ENCODE measurements at places on chromosomes 6 and 20.

GRCh38 chr6:17967668-17968518 is 19.5 kb downstream of the KIF13A start:
- DNase-seq, result no peak

GRCh38 chr6:129501740-129502660 is 208.0 kb downstream of the ARHGAP18 start:
- DNase-seq, result no peak

GRCh38 chr20:4141291-4142240 is 126.2 kb upstream of the RNF24 start:
- DNase-seq, result no peak

DNA sequence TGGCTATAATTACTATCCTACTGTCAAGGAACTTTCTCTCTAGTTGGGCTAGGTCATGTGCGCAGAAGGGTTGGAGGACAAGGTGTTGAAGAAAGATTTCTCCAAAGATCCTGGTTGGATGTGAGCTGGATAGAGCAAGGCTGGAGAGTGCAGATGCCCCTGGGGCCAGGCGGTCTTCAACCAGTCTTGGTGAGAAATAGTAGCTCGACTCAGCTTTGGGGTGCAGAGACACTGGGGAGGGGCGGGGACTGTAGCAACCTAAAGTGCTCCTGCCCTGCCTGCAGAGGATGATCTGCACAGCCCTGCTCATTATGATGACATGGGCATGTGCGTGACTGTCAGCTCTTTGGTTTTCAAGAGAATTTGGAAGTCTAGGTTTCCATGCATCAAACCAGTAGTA is 35.9 kb downstream of the PHACTR3 start:
- peak; percentile 2 for DNase-seq

GRCh38 chr20:60785785-60786184 is 466.3 kb upstream of the CDH4 start:
- no peak for DNase-seq

DNA sequence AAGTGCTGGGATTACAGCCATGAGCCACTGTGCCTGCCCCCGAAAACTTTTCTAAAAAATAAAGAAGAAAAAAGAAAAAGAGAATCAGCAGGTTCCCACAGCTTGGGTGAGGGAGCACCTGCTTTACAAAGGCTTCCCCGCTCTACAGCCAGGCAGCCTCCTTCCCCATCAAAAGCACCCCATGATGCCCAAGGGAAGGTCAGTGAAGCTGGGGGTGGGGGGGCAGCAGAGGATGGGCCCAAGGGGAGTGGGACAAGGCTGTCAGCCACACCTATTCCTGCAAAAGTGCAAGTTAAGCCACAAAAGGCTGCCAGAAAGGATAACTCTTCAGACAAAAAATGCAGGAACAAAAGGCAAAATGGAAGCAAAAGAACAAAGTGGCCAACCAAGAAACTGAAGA is 72.5 kb downstream of the FAM50B start:
- no peak for DNase-seq

DNA sequence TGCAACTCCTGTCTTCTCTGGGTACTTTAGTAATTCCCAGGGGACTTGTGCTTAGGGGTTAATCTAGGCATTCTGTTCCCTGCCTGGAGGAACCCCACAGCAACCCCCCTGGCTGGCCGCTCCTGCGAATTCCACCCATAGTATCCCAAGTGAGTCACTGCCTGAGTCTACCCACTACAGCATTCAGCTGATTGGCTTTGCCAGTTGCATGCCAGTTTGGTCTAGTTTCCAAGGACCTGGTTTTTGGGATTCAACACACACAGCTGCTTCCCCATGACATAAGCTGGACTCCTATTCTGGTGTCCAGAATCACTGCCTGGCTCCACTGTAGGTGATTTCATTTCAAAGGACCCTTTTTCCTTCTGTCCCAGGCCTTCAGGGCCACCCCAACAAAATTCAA is 40.3 kb downstream of the PLCG1 start:
- peak; percentile 40 for DNase-seq

DNA sequence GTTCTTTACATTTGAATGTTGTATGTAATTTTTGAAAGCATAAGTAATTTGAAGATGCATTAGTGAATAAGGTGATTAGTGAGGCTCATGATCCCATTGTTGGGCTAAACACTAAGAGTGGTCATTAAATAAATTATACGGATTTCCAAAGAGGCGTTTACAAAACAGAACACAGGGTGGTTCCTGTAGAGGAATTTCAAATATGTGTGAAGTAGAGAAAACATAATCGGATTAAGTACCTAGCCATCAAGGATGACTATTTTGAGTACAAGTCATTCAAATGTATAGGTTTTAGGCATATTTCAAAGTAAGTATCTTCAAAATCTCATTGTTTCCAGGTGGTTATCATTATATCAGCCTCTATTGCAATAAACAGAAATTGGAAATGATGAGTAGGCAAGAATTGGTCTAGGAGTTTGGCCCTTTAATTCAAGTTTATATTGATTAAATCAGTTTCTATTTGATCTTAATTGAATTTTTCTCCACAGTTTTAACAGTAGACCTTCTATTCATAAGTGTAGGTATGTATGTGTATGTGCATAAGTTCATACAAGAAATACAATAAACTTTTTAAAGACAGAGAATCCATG is 94.8 kb downstream of the MYLK4 start:
- DNase-seq, result no peak

DNA sequence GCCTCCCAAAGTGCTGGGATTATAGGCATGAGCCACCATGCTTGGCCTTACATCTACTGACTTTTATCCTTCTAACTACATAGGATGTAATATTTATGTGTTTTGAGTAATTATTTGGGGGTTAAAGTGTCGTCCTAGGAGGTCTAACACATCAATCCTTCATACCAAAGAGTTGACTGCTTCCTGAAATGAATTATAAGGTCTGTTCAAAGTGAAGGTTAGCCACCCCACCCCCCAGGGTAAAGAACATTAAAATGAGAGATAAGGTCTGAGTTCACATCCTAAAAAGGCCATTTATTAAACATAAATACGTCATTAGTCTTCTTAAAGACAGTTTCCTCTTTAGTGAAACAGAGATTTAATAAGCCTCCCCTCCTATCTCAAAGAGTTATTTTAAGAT is 33.8 kb downstream of the TNFAIP3 start:
- DNase-seq, result no peak

DNA sequence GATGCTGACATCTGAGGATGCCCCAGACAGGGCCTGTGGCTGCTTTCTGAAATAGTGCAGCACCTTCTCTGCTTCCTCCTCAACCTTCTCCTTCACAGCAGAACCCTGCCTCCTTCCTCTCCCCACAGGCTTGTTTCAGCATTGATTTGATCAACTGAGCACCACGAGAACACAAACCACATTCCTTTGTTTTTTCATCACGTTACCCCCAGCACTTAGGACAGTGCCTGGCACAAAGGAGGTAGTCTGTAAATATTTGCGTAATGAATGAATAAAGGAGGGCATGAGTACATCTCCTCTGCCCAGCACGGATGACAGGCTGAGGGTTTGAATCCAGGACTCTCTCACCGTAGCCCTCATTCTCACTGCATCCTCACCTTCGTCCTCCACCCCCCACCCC is 21.3 kb upstream of the WFDC2 start:
- DNase-seq, result no peak

DNA sequence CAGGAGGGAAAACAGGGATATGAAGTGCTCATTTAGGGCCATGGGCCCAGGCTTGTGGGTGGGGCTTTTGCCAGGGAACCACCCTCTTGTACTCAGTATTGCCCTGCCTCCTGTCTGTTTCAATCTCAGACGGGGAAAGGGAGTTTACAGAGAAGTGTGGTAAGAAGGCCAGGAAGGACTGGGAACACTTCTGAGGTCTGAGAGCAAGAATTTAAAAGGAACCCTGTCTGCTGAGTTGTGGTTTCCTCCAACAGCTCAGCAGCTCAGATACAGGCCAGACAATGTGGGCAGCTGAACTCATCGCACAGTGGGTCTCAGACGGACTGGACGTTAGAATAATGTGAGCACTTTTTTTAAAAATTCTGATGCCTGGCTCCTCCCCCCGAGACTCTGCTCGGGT is 354.1 kb upstream of the ARID1B start:
- no peak for DNase-seq

DNA sequence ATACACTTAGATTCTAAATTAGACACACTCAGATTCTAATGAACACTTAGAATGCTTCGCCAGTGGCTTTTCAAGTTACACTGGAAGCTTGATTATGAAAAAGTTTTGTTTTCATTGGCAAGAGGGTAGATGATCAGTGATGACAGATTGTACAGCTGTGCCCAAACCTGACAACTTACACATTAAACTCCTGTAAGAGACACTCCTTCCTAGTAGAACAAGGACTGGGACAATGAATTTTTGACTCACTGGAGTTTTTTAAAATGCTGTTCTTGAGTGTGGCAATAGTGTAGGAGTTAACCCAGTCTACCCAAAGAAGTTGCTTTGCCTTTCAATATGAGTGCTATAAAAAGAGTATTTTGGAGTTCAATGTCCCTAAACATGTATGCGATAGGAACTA is 140.8 kb downstream of the SLC16A10 start:
- no peak for DNase-seq

DNA sequence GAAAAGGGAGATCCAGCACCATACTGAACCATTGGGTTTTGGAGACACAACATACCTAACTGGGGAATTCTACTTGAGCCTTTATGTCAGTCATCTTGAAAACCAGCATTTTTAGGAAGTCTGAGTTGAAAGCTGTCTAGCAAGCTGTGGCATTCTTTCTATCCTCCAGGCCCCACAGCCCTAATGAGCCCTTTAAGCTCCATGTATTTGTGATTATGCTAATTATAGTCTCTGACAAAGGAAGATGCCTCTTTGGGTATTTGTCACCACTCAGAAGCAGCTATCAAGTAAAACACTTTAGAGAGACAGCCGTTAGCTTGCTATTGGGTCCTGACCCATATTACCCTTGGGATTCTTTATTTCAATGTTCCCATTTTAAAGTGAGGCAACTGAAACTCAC is 159.5 kb upstream of the MANEA start:
- DNase-seq, result no peak

GRCh38 chr20:1377984-1378734 is 14.7 kb downstream of the FKBP1A start:
- DNase-seq, result no peak

DNA sequence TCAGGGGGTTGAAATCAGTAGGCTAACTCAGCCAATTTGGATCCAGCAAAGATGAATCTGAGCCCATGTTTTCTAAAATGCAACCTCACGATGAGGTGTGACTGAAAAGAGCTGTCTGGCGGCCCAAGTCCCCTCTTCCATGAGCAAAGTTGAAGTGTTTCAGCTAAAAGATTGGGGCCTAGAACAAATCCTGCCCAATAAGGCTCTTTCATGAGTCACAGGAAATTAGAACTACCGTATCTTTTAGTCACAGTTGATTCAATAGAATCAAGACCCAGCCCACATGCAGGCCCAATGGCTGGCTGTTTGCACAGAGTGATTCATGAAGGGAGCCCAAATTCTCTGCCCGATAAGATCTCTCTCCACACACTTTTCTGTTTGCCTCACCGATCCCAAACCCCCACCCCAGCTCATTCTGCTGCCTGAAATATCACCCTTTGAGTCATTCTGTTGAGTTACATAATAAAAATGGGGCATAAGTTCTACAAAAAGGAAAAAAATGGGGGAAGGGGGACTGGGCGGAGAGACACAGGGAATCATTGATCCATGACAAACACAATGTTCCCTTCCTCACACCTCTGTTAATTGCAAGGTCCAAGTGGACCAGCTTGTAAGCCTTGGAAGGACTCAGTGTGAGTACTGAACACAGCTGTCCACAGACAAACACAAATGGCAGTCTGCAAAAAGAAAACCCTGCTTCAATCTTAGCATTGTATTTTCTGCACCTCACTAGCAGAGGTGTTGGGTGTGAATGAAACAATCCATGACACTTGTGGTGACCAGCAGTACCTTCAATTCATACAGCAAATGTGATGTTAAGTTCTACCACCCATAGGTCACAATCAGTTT is 13.8 kb downstream of the FOXQ1 start:
- no peak for DNase-seq

- DNase-seq, result no peak
Observed at GRCh38 chr6:163285691-163286090, 128.8 kb upstream of the QKI start.

- peak; percentile 65 for DNase-seq
Observed at GRCh38 chr6:133817460-133818047, 71.4 kb upstream of the TCF21 start.

- no peak for DNase-seq
Observed at GRCh38 chr6:93300661-93301060, 118.7 kb downstream of the EPHA7 start.

GRCh38 chr6:22766979-22767378 is 197.6 kb downstream of the HDGFL1 start:
- DNase-seq, result no peak

- DNase-seq, result no peak
Observed at GRCh38 chr6:108733051-108733450, 115.2 kb upstream of the ARMC2 start.

- DNase-seq, result no peak
Observed at GRCh38 chr20:1920826-1921225, 25.6 kb downstream of the SIRPA start.

DNA sequence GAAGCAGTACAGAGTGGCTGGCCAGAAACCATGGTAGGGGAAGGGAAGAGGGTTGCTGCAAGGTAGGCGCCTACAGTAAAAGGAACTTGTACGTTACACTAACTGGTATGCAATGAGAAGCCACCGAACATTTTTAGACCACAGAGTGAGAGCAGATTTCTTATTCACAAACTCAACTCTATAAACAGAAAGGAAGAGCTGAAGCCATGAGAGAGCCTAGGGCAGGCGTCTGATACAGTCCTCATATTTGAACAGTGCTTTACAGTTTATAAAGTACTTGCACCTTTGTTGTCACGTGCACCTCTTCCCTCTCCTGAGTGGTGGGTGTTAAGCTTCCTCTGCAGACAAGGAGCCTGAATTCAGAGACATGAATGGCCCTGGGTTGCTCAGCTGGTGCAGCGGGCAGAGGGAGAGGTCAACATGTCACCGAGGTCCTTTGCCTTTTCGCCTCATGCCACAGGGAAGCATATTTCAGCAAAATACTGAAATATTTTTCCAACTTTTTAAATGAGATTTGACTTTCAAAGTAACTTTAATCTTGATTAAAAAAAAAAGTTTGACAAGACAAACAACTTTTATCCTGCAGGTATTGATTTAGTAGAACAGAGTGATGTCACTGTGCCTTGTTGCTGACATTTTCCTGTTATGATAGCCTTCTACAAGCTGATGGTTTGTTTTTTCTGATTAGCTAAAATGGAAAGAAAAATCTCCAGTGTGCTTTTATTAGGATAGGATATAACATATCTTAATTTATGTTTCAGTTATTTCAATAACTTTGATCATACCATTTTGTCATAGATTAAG is 23.8 kb downstream of the UST start:
- DNase-seq, result no peak

DNA sequence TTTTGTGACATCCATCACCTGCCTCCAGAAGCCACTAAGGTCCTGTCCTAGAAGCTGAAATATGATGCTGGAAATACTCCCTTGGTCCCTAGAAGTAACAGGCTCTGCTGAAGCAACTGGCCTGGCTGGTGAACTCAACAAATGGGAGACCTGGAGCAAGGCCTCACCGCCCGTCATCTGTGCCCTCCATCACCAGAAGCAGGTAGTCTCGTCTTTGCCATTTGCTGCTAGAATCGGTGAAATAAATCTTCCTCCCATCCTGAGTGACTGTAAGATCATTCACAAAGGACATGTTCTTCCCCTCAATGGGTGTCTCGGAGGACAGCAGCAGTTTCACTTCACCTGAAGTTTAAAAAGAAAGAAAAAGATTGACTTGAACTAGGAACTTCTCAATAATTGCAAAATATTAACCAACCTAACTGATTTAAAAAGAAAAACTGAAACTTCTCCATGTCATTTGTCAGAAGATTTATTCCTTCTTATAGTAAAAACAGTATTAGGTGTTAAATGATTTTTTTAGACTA is 21.0 kb downstream of the CST7 start:
- no peak for DNase-seq

All from stimulated activated effector memory CD8-positive, alpha-beta T cell treated with anti-CD3 and anti-CD28 coated beads, Interleukin-12 subunit alpha, Interleukin-12 subunit beta, amount 100 ng/mL, for 72 hours (primary cell).